Activated CD8-positive, alpha-beta memory T cell treated with anti-CD3 and anti-CD28 coated beads for 48 hours (primary cell): ENCODE measurements at places on chromosomes 2 and 18.

GRCh38 chr2:16105669-16106281, 165.4 kb downstream of the MYCN start:
- DNase-seq, result no peak

DNA sequence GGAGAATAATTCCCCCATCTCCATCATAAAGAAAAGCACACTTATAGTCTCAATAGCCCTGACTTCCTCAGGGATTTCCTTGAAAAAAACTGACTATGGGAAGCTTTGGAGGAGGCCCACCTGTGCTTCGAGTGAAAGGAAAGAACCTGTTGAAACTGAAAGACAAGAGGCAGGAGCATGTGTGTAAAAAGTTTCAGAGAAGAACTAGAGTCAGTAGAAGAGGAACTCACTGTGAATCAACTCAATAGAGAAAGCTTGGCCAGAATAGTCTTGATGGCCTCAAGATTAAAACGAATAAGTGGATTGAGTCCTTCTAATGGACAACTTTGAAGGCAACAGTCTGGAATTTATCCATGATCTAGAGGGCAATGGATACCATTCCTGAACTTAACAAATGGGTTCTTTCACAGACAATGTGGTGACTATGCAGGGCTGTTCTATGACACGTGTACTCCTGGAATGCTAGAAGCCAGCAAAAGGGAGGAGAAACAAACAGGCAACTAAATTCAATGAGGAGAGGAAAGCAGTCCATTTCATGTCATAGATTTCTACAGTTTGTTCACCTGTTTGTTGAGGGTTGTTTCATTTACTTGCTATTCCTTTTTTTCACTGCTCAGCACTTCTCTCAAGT, 442.3 kb downstream of the GRB14 start:
- no peak for DNase-seq

GRCh38 chr18:32431753-32432152, 38.9 kb downstream of the GAREM1 start:
- DNase-seq, result no peak

DNA sequence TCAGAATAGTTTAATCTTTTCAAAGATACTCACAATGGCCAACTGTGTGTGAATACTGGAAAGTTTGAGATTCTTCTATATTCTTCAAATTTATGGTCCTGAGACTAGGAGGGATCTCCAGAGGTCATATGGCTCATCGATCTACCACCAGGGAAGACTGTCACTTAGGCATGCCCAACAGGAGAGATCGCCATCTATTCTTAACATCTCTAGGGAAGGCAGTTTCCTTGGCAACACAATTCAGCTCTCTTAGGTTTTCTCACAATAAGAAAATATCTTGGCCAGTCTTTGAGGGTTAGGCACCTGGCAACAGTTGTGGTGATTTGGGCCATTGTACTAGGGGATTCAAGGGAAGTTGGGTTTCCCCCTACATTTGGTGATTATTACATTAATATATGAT, 107.2 kb downstream of the GALNT3 start:
- no peak for DNase-seq

DNA sequence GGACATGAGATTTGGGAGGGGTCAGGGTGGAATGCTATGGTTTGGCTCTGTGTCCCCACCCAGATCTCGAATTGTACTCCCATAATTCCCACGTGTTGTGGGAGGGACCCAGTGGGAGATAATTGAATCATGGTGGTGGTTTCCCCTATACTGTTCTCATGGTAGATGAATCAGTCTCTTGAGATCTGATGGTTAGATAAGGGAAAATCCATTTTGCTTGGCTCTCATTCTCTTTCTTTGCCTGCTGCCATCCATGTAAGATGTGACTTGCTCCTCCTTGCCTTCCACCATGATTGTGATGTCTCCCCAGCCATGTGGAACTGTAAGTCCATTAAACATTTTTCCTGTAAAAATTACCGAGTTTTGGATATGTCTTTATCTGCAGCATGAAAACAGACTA, 80.9 kb upstream of the GALNT5 start:
- no peak for DNase-seq

DNA sequence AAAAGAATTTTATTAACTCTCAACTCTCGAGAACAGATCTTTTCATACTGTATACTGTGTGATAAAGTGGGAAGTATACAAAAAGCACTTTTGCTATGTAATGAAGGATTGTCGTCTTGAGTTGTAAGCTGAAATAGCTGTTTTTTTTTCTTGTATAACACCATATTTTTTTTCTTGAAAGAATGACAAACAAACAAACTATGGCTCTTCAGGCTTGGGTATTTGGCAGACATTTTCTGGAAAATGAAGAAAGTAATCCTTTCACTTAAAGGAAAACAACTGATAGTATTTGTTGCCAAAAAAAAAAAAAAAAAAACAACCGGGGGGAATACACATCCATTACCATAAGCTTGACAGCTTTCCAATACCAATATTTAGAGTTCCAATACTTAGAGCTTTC, 230.4 kb downstream of the ICOS start:
- no peak for DNase-seq

DNA sequence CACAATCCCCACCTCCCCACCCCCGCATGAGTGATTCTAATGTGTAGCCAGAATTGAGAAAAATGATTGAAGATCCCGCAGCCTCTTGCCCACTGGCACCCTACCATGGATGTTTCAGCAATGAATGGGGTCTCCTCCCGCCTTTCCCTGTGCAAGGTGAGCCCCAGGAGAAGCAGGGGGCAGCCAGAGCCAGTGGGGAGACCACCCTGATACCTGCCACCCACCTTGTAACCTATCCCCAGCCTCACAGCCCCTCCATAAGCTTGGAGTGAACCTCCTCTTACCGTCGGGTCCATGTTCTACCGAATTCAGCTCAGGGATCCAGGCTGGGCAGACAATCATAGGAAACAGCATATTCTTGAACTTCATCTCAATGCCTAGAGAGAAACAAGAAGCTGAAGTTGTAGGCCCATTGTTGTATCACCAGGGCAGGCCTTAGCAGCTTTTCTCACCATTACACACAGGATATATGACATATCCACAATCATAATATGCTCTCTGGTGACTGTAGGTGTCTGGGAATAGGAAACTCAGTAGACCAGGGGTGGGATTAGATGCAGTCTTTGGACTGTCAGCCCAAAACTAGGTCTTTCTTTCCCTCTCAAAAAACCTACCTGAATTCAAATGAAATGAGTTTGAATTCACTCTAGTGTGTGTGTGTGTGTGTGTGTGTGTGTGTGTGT, 30.9 kb downstream of the XDH start:
- no peak for DNase-seq

GRCh38 chr2:25292408-25292807, 49.3 kb downstream of the DNMT3A start:
- no peak for DNase-seq

DNA sequence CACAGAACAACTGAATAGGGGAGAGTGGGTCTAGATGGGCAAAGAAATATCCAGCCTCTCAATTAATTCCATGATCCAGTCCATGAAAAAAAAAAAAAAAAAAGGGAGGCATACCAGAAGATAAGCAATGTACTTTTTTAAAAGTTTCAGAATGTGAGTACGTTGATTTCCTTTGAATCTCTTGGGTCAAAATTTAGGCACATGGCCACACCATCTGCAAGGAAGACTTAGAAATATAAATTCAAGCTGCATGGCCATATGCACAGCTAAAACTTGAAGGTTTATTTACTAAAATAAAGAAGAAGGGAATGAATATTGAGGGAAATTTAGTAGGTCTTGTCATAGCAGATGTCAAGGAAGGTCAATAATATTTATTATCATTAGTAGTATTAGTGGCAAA, 286.5 kb upstream of the CDH7 start:
- no peak for DNase-seq

DNA sequence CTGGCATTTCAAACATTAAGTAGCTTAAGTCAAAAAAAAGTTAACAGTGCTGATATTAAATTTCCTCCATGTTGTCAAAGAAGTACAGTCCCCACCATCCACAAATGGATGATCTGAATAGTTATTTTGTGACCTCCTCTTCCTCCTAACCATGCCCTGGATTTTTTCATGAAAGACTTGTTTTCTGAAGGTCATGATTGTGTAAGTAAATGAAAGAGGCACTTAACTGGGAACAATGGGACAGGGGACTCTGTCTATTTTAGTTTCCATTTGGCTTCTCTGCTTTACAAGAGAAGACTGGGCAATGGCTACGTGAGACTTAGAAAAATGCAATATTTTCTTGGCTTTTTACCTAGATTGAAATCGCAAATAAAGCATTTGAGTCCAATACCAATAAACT, 32.2 kb downstream of the PECR start:
- no peak for DNase-seq

GRCh38 chr2:41966920-41967319, 80.9 kb upstream of the PKDCC start:
- no peak for DNase-seq

- no peak for DNase-seq
Observed at GRCh38 chr18:23803755-23804154, 114.5 kb downstream of the LAMA3 start.

DNA sequence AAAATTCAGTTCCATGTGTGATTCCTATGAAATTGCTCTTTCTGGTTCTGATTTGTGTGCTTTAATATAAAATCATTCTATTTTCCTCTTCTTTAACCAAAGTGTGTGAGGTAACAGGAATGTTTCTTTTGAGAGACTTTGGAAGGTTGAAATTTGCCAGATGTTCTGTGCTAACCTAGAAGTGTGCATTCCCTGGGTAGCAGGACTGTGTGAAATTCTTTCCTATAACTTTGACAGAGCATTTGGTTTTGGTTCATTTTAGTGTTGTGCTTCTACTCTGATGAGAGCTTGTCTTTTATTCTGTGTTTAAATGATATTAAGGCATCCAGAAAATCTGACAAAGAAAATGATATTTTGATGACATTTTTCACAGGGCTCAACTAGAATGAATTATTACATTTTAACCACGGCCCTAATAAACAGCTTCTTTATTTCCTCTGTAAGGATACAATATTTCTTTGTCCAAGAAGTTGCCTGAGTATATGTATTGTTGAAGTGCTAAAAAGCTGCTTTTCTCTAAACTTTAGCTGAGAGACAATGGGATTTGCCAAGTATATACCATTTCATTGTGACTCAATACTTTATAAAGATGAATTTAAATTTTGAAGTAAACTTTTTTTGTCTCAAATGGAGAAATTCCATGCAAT, 34.7 kb upstream of the DLX1 start:
- DNase-seq, result no peak

- DNase-seq, result no peak
Observed at GRCh38 chr18:46243095-46243494, 138.9 kb downstream of the HAUS1 start.

DNA sequence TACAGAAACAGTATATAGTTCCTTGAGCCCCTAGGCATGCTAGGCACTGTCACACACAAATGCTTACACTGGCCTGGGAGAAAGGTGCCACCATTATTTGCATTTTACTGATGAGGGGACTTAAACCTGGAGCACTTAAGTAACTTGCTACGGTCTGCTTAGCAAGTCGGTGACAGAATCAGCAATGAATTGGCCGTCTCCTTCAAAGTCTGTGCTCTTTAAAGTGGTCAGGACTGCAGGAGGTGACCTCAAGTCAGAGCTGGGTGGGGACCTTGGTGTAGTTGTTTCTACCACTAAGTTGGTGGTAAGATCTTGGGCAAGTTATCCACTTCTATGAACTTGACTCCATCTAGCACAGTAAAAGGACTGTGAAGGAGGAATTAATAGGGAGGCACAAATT, 34.8 kb downstream of the PTPRM start:
- DNase-seq, result no peak

- DNase-seq, result no peak
Observed at GRCh38 chr2:111069722-111070121, 51.0 kb upstream of the BCL2L11 start.

GRCh38 chr2:144683966-144684365, 164.0 kb upstream of the ZEB2 start:
- DNase-seq, result no peak

DNA sequence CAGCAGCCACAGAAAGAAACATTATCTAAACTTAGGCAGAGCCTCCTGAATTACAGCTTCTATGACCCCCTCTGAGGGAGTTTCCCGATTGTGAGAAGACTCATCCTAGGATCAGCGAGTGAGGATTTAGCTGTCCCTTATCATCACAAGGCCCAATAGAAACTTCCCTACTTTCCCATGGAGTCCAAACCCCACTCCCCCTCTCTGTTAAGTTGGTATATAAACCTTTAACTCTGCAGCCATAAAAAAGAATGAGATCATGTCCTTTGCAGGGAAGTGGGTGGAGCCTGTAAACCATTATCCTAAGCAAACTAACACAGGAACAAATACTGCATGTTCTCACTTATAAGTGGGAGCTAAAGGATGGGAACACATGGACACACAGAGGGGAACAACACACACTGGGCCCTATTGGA, 78.8 kb downstream of the MYL12B start:
- no peak for DNase-seq

DNA sequence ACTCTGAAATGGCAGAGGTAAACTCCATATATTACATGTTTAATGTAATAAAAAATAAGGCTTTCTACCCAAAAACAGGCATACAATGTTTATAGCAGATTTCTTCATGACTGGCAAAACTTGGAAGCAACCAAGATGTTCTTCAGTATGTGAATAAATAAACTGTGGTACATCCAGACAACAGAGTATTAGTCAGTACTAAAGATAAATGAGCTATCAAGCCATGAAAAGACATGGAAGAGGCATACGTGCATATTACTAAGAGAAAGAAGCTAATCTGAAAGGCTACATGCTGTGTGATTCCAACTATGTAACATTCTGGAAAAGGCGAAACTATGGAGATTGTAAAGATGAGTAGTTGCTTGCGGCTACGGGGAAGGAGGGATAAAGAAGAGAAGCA, 97.4 kb downstream of the OSR1 start:
- no peak for DNase-seq

DNA sequence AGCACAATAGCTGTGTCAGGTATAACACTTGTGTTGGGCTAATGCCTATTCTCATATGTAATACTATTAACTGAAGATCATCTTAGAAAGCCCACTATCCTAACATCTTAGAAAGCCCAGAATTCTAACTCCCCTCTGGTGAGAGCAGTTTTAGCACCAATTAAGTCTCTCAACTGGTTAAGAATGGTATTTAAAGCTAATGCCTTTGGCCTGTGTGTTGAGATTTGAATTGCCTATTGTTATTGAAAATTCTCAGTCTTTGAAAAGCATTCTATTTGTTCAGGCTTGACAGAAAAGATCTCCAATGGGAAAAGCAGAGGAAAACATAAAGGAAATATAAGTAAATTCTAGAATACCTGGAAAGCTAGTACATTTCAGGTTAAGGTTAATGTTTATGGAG, 352.5 kb downstream of the ARHGAP15 start:
- no peak for DNase-seq

GRCh38 chr2:133123904-133124303, 444.4 kb downstream of the NCKAP5 start:
- no peak for DNase-seq

DNA sequence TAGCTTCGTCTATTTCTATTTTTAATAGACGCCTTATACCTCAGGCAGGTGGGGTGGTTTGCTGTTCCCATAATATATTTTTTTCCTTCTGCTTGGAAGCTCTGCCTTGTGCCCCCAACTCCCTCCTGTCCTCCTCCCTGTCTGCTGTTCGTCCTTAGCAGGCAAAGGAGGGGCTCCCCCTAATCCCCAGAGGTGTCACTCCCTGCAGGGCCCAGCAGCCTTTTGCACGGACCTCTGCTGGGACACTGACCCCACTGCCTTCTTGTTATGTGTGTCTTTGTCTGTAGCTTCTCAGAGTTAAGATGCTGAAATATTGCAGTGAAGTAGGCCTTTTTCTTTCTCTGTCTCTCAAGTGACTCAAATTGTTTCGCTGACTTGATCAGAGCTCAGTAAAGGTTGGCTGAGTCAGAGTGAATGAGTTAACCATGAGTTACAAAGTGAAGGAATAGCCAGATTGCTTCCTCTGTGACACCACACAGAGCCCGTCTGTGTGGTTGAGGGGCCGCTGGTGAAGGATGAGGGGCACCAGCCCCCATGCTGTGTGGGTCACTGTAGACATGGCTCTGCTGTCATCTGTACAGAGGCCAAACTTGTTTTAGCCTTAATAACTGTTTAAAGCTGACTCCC, 47.7 kb downstream of the PRKCE start:
- DNase-seq, result no peak
